Body of pancreas (tissue), 4 donors: ENCODE measurements at places on chromosomes 4 and X.
A peak's percentile ranks its signal among the peaks of the same experiment; 100 is the strongest.

DNA sequence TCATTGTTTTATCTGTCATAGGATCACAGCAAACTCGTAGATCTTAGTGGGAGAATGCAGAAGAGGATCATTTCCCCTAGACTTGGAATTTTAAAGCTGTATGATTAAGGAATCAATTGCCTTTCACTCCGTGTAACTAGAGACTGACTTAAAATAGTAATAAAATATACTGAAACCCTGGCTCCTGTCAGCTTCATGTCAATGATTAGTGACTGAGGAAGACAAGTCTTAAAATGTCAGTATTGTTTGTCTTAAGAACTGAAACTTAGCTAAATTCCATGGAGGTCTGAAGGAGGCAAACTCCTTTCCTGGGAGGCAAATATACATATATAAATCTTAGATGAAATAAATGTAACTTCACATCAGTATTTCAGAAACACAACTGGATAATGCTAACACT lies 1016.7 kb upstream of the PCDH10 start:
- DNase-seq, result no peak

GRCh38 chr4:153383131-153383530 lies 38.6 kb downstream of the MND1 start:
- no peak for DNase-seq

- no peak for DNase-seq
Measured at GRCh38 chr4:162364651-162365050, 200.9 kb upstream of the FSTL5 start.

DNA sequence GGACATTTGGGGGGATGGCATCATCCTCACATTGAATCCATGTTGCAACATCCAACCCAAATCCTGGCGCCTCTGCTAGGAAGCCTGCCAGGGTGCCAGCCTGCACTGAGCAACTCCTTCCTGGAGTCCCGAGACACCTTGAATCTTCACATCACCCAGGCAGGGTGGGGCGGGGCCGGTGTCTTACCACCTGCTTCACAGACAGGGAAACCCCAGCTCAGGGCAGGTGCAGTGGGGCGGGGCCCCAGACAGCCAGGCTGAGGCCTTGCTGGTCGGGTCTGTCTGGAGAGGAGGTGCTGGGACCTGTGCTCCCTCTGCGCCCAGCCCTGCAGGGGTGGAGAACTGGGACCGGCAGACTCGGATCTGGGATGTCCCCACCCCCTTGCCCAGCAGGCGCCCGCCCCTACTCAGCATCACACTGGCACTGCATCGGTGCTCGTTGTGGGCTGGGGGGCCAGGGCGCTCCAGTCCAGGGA lies 31.5 kb upstream of the HTRA3 start:
- DNase-seq, result no peak

- no peak for DNase-seq
Measured at GRCh38 chr4:125836597-125837195, 521.9 kb downstream of the FAT4 start.

GRCh38 chr4:27791640-27792039 lies 931.0 kb downstream of the STIM2 start:
- DNase-seq, result no peak

- no peak for DNase-seq
Measured at GRCh38 chr4:4462970-4463369, 76.1 kb downstream of the NSG1 start.

GRCh38 chr4:152784490-152785350 lies 5.0 kb downstream of the ARFIP1 start:
- no peak for DNase-seq

DNA sequence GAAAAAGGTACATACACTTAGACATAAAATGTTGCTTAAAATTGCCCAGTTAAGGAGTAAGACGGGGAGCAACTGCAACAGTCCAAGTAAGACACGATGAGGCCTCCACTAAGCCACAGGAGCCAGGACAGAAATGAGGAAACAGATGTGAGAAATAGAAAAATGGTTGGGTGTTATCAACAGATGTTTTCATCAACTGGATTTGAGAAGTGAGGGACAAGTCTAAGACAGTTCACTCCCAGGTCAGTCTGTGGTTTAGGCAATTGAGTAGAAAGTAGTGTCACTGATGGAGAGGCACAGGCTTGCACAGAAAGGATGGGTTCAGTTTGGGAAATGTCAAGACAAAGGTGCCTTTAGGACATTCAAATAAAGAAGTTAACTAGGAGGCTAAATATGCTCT lies 23.5 kb upstream of the PHF8 start:
- DNase-seq, result no peak

DNA sequence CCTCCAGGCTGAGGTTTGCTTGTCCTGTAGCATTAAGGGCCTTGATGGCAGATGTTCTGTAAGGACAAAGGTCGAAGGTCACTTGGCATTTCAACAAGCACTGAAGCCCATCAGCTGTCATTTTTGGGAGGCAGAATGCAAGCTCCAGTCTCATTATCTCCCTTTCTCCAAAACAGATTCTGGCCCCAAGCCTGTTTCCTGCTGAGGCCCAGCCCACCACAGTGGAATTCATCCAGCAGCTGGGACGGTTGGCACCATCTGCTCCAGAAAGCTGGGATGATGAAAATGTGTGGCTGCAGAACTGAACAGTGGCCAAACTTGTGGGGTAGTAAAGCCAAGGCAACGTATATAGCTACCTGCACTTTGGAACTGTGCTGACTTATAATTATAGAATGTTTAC lies 17.7 kb upstream of the PPEF2 start:
- no peak for DNase-seq

DNA sequence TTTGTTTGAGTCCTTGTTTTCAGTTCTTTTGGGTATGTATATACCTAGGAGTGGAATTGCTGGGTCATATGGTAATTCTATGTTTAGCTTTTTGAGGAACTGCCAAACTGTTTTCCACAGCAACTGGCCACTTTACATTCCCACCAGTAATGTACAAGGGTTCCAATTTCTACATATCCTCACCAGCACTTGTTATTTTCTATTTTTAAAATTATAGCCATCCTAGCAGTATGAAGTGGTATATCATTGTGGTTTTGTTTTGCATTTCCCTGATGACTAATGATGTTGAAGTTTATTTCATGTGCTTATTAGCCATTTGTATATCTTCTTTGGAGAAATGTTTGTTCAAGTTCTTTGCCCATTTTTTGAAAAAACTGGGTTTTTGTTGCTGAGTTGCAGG lies 39.6 kb downstream of the TMEM164 start:
- DNase-seq, result no peak

- DNase-seq, result no peak
Measured at GRCh38 chr4:4539481-4539880, 2.4 kb downstream of the STX18 start.

DNA sequence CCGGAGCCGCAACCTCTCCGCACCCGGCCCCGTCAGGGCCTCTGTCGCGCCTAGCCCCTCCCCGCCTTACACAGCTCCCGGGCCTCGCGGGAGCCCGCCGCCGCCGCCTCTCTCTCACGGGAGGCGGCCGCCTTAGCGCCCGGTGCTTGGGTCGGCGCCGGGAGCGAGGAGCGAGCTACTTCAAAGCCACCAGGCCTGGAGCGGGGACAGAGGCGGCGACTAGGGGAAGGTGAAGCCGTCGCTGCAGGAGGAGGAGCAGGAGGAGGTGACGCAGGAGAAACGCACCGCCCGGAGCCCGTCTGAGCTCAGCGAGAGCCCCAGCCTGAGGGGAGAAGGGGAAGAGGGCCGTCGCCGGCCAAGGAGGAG lies 250 bp downstream of the USP9X start:
- peak; percentile 63 for DNase-seq

DNA sequence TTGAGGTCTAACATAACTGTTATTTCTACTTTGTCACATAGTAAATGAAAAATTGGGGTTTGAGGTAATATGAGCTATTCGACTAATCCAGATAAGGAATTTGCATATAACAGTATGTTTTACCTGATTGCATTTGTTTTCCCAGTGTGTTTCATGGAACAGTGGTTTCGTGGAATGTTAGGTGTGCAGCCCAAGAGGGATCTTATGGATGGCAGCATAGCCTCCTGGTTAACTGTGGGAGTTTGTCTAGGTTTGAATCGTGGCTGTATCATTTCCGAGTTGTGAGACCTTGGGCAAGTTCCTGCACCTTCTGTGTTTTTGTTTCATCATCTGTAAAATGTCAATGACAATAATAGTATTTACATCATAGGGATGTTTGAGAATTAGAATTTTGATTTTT lies 7.9 kb downstream of the BMPR1B start:
- DNase-seq, result no peak

DNA sequence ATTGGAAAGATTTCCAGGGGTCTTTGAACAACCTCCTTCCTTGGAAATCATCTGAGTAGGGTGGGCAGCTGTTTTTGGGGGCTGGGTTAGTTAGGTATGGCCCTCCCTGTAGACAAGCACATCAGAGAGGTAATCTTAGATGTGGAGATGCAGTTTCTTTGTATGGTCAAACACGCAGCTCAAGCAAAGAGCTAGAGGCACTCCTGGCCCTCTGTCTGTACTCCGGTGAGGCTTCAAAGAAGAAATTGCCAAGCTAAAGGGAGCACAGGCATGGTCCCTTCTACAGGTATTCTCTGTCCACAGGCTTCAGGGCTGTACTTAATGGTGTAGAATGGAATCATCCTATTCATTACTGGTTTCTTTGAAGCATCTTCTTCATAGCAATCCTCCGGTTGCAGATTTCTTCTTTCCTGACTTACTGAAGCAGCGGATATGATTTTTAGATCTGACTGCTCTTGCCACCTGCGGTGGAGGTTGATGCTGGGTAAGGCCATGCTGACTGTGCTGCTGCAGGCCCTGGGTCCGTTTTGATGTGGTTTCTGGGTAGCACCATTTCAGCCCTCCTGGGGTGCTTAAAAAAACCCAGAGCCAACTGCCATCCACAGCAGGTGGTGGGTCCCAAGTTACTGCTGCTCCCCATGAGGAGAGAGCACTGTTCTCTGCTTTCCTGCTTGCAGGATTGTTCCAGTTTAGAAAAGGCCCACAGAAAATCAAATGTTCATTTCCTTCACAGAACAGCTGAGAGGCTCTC lies 318.9 kb upstream of the GATB start:
- no peak for DNase-seq

- no peak for DNase-seq
Measured at GRCh38 chr4:122083351-122083750, 68.8 kb upstream of the BLTP1 start.

GRCh38 chr4:6267573-6267972 lies 2.1 kb upstream of the WFS1 start:
- no peak for DNase-seq

GRCh38 chr4:163344147-163345125 lies 744 bp downstream of the NPY5R start:
- DNase-seq, result peak; percentile 9

GRCh38 chr4:178296669-178297068 lies 854.4 kb upstream of the AGA start:
- no peak for DNase-seq

- peak; percentile 13 for DNase-seq
Measured at GRCh38 chr4:53861856-53862610, 202.4 kb downstream of the CHIC2 start.

GRCh38 chrX:25536307-25536970 lies 520.7 kb upstream of the ARX start:
- no peak for DNase-seq

DNA sequence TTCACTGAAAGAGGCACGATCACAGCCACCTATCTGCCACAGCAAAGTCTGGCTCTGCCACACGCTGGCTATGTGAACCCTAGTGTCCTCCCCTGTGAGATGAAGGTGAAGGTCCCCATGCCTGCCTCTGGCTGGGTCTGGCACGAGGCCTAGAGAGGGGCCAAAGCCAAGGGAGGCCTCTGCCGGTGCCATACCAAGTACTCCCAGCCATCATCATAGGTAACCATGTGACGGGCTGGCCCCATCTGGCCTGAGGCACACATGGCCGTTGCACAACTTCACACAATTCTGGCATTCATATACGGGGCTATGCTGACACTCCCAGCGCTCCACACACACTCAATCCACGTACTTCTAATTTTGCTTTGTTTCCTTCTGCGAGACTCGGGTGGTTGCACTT lies 15.3 kb downstream of the NOP14 start:
- DNase-seq, result no peak

DNA sequence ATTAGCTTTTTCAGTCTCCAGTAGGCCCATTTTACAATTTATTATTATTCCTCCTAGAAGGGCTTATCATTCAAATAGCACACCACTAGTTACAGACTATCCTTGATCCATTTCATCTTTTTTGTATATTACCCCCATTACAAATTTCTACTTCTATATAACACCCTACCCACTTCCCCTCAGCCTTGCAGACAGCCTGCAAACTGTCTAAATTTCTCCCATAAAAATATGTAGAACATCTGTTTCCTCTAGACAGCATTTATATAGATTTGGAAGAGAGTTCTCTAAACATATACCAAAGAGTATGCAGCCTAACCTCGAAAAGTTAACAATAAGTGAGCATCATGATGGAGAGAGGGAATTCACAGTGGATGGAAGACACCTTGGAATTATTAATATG lies 30.8 kb downstream of the COMMD8 start:
- no peak for DNase-seq

DNA sequence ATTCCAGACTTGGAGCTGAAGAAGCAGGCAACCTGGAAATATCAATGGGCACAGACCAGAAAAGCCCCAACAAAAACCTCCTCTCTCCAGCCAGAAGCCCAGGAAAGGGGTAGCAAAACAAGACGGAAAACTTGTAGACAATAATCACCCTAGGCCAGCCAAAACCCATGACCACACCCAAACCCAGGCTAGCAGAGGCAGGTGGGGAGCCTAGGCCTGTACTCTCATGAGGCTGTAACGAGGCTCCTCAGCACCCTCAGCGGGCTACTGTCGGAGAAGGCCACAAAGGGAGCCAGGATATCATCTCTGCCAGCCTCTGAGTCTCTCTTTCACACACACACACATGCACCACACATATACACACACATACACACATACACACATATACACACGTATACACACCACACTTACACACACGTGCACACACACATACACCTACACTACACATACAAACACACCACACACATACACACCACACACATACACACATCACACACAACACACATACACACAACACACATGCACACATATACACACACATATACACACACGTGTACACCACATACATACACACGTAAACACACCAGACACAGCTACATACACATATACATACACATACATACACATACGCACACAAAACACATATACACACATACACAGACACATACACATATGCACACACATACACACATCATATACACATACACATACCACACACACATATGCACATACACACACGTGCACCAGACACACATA lies 90.6 kb downstream of the FHDC1 start:
- DNase-seq, result no peak

DNA sequence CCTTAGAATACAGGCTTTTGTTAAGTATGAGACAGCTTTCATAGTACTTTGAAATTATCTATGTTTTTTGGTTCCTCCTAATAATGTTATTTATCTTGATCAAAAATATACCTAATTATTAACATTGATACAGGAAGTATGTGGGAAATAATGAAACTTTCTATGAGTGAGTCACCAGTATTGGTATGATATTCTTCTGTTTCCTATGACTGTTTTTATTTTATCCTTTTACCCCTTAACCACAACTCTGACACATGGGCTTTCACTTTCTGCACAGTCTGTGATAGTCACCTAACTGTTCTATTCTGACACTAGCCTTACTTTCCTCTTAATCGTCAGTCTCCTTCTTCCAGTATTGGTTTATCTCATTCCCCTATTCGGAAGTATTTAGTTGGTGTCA lies 4.7 kb downstream of the THAP9 start:
- DNase-seq, result no peak

- no peak for DNase-seq
Measured at GRCh38 chr4:141180991-141181761, 39.5 kb upstream of the ZNF330 start.

GRCh38 chr4:3302786-3303564 lies 10.2 kb downstream of the RGS12 start:
- no peak for DNase-seq

GRCh38 chr4:94909645-94910044 lies 151.9 kb downstream of the BMPR1B start:
- DNase-seq, result no peak
